Endothelial cell (in vitro differentiated cells): ENCODE measurements at places on chromosomes 12 and 14. TPM values are rescaled to one million over a fixed set of nuclear protein-coding genes. Genes with fewer than 3 reads are reported as not detected.

GUCY2C gene
- 0.36 TPM for total RNA-seq

TMEM63C gene
- total RNA-seq, result 6.6 TPM

CHMP4A gene
- 34.3 TPM for total RNA-seq

G2E3 gene
- 23.9 TPM for total RNA-seq

ESPL1 gene
- total RNA-seq, result 11.8 TPM

MDM2 gene
- total RNA-seq, result 113 TPM

CLEC1A gene
- total RNA-seq, result 29.3 TPM
